ENCODE measurements at places on chromosomes 16 and 17.

DNA sequence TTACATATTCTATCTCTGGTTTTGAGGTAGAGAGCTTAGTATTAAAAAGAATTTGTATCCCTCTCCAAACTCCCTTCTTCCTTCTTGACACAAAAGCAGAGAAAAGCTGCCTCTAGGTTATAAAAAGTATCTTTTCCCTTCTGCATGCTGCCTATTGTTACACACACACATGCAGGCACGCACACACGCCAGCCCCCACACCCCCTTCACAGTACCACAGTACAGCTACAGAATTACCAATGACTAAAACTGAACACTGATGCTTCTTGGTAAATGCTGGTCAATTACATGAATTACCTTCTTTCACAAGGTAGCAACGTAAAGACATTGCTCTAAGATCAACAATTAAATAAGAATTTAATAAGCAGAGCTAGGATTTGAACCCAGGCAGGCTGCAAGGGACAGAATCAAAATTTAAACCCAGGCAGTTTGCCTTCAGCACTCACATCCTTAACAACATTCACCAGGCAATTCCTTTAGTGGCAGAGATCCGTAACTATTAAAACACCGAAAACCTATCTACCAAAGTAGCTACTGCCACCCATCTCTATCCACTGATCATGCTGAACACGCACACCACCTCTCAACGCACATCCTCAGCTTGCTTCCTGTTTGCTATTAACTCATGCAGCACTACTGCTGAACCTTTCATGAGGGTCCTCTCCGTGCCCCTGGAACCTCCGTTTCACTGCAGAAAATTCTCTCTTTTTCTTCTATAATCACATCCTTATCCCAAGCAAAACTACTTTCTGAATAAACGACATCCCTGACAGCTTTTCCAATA lies 37.8 kb downstream of the YWHAE start:
- DNase-seq, result no peak

DNA sequence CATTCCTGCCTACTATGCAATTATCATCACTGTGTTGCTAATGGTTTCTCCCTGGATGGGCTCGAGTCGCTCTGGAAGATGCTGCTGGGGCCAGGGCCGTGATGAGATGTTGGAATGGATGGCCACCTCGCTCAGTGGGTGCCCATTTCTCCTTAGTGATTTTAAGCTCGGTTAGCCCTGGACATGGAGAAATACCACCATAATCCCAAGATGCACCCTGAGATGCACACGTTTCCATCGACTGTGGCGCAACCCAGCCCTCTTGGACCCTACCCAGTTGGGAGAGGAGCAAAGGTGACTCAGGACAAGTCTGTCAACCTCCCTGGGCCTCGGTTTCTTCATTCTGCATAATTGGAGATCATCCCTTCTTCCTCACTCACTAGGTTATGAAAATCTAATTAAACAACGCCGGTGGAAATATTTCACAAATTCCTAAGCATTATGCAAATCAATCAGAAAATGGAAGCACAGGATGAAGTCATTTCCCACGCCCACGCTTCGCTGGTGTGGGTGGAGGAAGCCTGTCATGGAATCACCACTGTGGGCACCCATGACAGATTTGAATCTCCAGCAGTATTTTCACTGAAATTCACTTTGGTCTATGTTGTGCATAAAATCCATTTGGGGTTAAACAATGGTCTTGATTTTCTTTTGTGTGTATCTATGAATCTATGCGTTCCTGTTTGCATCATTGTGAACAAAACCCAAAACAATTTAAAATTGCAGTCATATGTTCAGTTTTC lies 195.2 kb downstream of the AXIN2 start:
- no peak for DNase-seq

DNA sequence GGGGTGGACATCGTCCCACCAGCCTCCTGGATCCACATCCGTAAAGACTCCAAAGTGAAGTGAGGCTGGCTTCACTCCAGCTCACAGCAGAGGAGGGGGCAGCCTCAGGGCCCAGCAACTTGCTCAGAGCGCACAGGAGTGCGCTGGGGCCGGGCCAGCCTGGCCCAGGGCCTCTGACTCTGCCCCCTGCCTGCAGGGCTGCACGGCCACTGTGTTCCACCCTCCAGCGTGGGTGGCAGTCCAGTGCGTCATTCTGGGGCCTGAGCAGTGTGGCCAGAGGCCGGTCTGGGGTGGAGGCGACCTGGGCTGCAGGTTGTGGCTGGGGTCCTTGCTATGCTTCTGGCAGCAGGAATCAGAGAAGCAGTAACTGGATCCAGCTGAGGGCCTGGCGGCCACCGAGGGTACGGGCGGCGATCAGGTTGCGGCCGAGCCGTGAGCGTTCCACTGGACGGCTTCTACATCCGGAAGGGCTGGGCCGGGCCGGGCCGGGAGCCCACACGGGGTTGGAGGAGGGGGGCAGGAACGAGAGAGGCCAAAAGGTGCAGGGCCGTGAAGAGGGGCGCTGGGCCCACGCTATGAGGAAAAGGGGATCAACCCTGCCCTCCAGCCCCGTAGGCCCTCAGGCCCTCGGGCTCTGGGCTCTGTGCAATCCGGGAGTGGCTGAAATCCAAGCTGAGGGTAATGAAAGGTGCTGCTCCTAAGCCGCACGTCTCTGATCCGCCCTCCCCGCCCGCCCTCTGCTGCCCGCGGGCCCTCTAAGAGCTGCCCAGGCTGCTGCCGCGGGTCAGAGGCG lies at the start of gene FSCN2:
Gene FSCN2 (plus strand): TSS at position 787 of the 793 bp plus-strand sequence. CDS start 155 bp downstream, outside the sequence.
- DNase-seq, result no peak

GRCh38 chr17:76353599-76354316 lies at the start of gene PRPSAP1:
TSS of gene PRPSAP1 (minus strand) at chr17:76353916. CDS start at chr17:76353703, 213 bp downstream.
- DNase-seq, result peak; percentile 78
